ENCODE measurements at places on chromosomes 12 and 14.
A peak's percentile ranks its signal among the peaks of the same experiment; 100 is the strongest.

DNA sequence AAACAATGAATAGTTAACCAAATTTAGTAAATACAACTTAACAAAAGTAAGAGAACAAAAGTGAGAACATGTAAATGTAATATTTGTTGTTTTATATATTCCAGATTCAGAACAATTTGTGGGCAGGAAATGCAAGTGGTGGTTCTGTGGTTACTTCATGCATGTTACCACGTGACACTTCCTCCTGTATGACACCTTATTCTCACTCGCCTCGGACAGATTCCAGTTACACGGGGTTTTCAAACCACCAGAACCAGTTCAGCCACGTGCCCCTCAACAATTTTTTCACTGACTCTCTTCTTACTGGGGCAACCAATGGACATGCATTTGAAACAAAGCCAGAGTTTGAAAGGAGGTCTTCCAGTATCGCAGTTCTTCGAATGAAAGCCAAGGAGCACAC lies 21.0 kb downstream of the ALX1 start:
- DNase-seq = no peak

GRCh38 chr14:29671034-29671433 lies 256.6 kb downstream of the PRKD1 start:
- DNase-seq = no peak

GRCh38 chr14:104263675-104264358 lies 125.4 kb downstream of the KIF26A start:
- DNase-seq = no peak

GRCh38 chr12:101616027-101616494 lies 21.3 kb downstream of the MYBPC1 start:
- DNase-seq = no peak

GRCh38 chr14:73851000-73851399 lies 631 bp upstream of the PTGR2 start:
- no peak for DNase-seq

GRCh38 chr14:33589334-33589733 lies 361.5 kb downstream of the EGLN3 start:
- no peak for DNase-seq

GRCh38 chr14:100882991-100883788 lies 20.3 kb downstream of the RTL1 start:
- DNase-seq = no peak

GRCh38 chr12:118574288-118574687 lies 197.9 kb downstream of the SUDS3 start:
- no peak for DNase-seq

DNA sequence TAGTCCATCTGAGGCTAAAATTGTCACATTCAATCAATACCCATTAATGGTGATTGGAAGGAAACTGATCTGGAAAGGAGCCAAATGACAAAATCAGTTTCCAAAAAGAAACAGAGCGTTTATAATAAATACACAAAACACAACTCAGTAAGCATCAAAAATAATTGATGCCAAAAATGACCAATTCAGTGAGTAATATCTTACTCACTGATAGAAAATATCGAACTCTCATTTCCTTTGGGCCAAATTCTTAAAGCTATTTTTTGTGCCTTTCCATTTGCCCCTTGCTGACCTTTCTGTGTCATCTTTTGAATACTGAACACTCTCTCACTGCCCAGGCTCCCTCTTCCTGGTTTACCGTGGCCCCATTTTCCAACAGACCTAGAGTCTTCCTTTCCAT lies 22.5 kb upstream of the ATP2B1 start:
- DNase-seq = no peak

DNA sequence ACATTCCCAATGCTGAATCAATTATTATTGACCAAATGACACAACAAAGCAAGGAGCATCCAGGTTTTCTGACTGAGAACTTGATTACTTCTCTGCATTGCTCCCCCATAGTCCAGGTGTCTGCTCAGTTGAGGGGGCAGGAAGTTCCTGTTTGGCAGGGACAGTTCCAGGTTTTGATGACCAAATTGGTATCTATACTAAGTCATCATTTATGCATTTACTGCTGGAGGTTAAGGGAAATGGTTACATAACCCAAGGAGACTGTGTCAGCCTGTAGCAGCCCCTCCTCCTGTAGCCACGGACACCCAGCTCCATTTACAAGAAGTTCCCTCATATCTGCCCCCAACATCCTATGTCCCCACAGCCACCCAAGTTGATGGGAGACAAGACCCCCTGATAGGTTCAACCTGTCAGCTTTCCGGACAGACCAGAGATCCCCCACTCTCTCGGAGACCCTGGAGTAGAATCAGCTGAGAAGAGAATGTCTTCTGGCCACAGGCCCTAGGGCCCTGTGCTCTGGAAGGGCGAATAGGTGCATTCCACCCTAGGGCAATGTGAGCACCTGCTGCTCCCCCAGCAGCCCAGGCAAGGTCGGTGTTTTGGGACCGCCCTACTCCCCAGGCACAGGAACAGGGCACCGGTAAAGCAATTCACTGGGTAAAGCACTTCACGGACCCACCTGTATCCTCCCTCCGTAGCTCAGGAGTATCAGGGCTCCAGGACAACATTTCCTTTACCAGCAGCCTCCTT lies 23.6 kb downstream of the IRF2BPL start:
- DNase-seq = no peak

- DNase-seq = no peak
Observed at GRCh38 chr14:22811722-22812121, 3.5 kb downstream of the SLC7A7 start.

GRCh38 chr14:50714450-50715073 lies 46.5 kb upstream of the SAV1 start:
- DNase-seq = no peak

DNA sequence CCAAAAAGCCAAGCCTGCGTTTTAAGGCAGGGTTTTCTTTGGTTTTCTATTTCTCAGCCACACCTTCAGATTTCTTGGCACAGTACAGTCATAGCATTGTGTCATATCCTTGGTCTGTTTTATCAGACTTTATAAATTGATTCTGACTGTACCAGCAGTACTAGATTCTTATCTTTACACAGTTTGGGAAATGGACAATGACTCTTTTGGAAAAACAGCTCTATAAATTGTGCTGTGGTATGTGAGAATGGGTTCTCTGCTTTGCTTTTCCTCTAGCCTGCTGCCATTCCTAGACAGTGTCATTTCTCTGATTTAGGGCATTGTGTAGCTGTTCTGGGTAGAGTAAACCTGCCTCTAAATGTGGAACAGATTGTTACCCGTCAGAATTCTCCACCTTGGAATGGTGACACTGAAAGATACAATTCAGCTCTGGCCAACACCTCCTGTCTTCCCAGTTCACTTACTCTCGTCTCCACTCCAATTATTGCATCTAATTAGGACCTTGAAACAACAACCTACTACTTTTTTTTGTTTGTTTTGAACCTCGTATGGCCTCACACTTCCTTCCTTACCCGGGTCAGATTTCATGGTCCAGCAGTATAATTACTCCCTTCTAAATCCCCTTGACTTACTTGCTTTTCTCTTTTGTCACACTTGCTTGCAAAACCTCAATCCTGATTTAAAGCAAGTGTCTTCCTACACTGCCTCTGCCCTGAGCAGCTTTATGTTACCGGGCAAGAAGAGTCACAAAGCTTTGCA lies 226.3 kb downstream of the ERC1 start:
- no peak for DNase-seq

DNA sequence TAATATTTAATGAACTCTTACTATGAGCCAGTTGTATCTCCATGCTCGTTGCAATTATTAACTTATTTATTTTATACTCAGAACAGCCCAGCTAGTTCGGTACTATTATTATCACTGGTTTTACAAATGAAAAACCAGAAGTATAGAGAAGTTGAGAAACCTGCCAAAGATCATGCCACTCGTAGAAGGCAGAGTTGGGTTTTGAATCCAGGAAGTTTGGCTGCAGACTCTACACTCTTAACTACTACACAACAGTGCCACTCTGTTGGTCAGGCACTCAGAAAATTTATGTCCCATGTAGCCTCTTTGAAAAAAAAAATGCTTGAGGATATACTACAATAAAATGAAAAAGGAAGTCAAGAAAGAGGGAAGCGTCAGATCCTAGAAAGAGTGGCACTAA lies 71.5 kb upstream of the ARID2 start:
- no peak for DNase-seq

DNA sequence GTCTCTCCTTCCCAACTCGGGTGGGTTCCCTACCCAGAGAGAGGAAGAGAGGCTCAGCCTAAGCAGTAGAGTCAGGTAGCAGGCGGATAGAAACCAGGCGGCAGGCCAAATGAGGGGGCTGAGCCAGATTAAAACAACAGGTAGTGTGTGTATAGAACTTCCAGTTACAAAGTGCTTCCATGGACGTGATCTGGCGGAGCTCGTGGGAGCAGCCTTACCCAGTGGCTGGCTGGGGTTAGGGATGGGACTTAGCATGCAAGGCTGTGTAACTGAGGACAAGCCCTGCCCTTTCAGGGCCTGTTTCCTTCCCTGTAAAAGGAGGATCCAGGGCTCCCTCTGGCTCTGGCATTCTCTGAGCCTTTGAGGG lies 8.3 kb downstream of the KRT80 start:
- DNase-seq = peak; percentile 34

GRCh38 chr14:22174412-22175277 lies 414.4 kb downstream of the DAD1 start:
- DNase-seq = no peak

Data from NCI-H2081 treated with DMSO at 0.1 percent for 48 hours (cell line).